ENCODE measurements at places on chromosomes 7 and 10.

DNA sequence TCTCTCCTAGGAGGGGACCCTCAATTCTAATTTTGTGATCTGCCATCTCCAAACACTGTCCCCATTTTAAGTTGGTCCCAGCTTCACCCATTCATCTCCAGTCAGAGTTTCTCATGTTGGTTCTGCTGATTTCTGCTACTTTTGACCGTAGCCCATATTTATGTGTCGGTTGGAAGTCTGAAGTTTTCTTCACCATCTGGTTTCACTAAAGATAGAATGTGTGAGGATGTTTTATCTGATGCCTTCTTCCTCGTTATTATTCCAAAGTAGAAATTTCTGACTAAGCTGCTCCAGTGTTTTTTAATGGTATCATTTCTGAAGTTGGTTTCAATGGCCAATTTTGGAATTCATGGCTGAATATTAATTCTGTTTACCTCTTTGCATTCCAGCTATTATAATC lies 21.3 kb upstream of the IFIT2 start:
- DNase-seq = no peak

DNA sequence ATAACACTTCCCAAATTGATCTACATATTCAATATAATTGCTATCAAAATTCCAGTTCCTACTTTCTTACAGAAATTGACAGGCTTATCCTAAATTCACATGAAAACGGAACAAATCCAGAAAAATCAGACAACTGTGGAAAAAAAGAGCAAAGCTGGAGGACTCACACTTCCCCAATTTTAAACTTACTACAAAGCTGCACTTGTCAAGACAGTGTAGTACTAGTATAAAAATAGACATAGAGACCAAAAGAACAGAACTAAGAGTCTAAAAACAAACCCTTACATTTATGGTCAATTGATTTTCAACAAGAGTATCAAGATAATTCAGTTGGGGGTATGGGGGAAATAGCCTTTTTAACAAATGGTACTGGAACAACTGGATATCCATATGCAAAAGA lies 27.5 kb downstream of the LMBR1 start:
- DNase-seq = no peak

- no peak for DNase-seq
Measured at GRCh38 chr7:105890290-105890997, 14.0 kb upstream of the ATXN7L1 start.

DNA sequence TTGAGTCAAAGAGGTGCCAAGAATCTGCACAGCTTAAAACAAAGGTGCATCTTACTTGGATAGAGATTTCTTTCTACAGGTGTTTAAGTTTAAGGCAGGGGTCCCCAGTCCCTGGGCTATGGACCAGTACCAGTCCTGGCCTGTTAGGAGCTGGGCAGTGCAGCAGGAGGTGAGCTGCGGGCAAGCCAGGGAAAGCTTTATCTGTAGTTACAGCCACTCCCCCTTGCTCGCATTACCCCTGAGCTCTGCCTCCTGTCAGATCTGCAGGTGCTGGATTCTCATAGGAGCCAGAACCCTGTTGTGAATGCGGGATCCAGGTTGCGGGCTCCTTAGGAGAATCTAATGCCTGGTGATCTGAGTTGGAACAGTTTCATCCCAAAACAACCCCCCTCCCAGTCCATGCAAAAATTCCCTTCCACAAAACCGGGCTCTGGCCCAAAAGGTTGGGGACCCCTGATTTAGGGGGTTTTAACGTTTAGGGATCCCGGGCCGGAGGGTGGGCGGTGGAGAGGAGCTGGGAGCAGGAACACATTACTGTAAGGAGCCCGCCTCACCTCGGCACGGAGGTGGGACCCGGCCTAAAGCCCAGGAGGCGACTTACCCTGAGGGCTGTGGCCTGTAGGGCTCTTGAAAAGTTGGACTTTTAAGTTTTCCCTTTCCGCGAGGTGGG lies 60.2 kb downstream of the ZNF467 start:
- DNase-seq = no peak

GRCh38 chr10:99927721-99928280 lies 81.9 kb downstream of the DNMBP start:
- DNase-seq = no peak

- no peak for DNase-seq
Measured at GRCh38 chr7:55056577-55057480, 38.0 kb downstream of the EGFR start.

DNA sequence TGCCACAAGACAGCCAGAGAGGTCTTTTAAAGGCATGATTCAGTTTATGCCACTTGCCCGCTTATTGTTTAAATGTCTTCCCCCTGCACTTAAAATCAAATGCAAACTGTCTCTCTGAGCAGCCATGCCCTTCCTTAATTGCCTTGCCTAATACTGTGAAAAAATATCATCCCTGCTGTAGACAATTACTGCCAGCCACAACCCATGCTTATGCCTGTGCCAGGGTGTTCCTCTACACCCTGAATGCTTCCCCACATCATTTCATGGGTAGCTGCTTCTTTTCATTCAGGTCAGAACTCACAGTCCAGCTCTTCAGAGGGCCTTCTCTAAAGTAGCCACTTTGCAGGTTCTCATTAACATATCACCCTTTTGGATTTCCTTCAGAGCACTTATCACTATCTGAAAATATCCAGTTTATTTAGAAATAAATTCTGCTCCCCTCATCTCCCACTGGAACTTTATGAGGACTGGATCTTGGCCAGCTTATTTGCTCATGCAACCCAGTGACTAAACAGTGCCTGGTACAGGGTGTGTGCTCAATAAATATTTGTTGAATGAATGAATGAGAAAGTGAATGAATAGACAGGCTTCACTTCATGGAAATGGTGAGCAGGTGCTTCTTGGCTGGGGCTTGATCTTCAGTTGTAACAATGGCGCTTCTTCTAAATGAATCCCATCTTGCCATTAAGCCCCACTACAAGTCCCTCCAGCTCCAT lies 162.4 kb upstream of the MDFIC start:
- DNase-seq = peak; percentile 15

- DNase-seq = no peak
Measured at GRCh38 chr7:46715579-46715978, 794.5 kb upstream of the IGFBP3 start.

DNA sequence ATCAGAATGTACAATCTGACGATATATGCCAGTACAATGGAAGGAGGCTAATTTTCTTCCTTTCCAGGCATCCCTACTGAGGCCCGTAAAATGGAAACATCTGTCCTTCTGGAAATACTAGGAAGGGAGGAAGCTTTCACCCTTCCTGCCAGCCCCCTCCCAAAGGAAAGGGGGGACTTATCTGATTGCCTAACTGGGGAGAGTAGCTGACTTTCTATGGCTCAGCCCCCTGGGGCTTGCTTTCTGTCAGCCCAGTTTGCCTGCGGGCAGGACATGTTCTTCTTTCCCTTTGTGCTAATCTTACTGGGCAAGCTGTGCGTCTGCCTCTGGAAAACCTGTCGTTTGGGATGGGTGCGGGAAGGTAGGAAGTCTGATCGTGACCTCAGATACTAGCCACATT lies 508.9 kb downstream of the SUGCT start:
- DNase-seq = no peak

DNA sequence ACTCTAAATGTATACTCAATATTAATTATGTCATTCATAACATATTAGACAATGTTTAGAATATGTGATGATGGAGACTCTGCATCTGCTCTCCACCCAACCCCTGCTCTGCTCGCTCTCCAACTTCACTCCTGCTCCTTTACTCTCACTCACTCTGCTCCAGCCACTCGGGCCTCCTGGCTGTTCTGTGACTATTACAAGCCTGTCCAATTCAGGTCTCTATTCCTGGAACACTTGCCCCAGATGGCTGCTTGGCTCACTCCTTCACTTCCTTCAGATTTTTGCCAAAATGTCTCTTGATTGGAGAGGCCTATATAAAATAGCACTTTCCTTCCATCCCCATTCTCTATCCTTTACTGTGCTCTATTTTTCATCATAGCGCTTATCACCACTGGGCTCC lies 84.8 kb downstream of the HBP1 start:
- DNase-seq = no peak

DNA sequence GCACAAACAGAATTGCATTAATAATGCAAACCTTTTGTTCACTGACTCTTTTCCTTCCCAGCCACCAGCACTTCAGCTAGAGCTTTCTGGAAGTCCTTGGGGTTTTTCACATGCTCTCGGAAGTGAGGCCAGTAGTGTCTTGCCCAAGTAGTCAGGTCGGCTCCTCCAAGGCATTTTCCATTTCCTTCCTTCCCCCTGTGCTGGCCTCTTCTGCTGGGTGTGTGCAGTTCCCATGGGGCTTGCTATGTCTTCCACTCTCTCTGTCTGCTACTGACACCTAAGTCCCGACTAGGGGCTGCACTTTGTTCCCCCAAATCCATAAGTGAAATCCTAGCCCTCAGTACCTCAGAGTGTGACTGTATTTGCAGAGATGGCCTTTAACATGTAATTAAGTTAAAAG lies 175.6 kb upstream of the BMPER start:
- DNase-seq = no peak

GRCh38 chr7:149815121-149815520 lies 23.1 kb upstream of the ZNF862 start:
- no peak for DNase-seq

- DNase-seq = no peak
Measured at GRCh38 chr7:116772423-116772863, 89.9 kb upstream of the CAPZA2 start.

DNA sequence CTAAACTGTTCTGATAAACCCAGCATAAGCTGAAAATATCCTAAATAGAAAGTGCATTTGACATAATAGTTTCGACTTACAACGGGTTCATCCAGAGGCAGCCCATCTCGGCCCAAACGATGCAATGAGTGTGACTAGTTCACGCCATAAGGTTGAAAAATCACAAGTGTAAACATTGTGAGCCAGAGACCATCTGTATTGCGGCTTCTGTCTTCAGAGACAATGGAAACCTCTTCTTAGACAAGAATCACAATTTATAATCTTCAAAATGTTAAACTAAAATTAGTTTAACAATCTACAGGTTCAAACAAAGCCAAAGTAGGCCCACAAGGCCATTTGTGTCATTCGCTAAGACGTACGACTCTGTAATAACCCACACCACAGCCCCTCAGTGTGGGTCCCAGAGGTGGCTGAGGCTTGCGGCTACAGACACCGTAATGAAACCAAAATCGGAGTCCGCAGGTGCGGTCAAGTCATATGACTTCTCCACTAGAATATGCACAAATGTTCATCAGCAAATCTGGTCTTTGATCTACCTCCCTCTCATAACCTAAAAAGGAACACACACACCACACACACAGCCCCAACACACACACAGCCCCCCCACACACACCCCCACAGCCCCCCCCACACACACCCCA lies 81.8 kb downstream of the DIP2C start:
- DNase-seq = no peak

GRCh38 chr7:31896925-31897324 lies 173.3 kb downstream of the PDE1C start:
- no peak for DNase-seq

DNA sequence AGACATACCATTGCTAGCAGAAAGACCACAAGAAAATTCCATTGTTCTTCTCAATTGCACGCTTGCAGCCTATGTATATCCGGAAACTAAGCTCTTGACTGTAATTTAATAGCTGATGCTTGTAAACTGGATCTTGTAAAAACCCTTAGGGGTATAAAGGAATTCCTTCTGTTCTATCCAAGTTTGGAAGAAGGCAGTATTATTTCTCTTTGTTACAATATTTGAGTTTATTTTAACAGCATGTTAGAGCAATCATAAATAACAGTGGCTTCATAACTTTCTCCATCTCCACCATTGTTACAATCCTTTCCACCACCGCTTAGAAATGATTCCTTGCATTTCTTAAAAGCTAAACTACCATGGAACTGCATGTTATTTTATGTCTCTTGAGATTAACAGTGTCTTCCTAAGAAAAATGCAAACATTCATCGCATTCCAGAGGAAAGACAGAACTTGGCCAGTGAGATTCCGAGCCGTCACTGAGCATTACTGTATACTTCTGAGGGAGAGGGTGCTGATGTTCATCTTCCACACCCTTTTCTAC lies 92.5 kb downstream of the TRIL start:
- no peak for DNase-seq

GRCh38 chr7:55534262-55534915 lies 37.9 kb downstream of the VOPP1 start:
- DNase-seq = peak; percentile 39

DNA sequence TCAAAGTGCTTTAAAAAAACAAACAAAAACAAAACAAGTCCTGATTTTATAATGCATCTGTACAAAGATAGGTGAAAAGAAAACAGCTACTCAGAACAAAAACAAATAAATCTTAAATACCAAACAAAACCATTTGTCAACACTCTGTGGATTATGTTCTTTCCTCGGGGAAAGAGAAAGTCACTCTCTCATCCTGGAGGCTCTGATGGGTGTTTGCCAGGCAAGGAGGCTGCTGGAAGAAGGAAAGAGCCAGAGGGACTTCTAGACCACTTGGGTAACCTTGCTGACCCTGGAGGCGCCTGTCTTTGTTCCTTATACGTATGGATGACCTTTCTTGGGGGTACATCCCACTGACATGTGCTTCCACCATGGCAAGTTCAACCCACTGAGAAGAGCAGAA lies 92.8 kb downstream of the ZRANB1 start:
- DNase-seq = no peak

DNA sequence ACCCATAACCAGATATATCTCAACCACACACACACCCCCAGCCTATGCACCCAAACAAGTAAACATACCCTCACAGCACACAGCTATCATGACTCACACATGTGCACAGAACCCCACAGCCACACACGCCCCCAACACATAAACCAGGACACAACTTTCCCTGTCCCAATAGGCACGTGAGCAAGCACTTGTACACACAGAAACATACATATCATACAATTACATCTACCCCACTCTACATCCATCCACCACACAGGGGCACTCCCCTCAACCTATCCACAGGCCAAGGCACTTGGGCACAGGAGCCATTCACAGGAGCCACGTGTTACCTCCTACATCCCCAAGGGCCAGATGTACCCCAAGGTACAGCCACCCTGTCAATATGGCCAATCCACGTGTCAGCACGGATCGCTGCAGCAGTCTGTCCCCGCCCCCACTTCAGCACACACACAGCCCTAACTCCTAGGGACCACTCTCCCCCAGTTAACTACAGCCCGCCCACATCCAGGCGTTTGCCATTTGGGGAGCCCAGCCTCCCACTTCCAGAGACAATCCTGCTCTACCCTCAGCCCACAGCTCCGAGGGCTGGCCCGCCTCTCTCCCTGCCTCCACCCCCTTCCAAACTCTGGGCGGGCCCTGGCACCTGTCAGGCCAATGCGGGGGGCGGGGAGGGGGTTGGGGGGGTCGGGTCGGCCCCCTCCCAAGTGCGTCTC lies 163.5 kb downstream of the SH3PXD2A start:
- DNase-seq = no peak

DNA sequence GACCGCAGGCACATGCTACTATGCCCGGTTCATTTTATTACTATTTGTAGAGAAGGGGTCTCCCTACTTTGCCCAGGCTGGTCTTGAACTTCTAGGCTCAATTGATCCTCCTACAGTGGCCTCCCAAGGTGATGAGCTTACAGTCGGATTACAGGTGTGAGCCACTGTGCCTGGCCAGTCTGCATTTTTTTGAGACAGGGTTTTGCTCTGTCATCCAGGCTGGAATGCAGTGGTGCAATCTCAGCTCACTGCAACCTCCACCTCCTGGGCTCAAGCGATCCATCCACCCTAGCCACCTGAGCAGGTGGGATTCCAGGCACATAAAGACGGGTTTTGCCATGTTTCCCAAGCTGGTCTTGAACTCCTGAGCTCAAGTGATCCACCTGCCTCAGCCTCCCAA lies 2.3 kb upstream of the H2BK1 start:
- DNase-seq = no peak
